Esophagus squamous epithelium (tissue), 5 donors: ENCODE measurements at places on chromosomes 16 and 17. TPM values are rescaled to one million over a fixed set of nuclear protein-coding genes. Genes with fewer than 3 reads are reported as not detected.

- DNase-seq: no peak
Measured at GRCh38 chr16:7517496-7517895, 184.9 kb downstream of the RBFOX1 start.

DNA sequence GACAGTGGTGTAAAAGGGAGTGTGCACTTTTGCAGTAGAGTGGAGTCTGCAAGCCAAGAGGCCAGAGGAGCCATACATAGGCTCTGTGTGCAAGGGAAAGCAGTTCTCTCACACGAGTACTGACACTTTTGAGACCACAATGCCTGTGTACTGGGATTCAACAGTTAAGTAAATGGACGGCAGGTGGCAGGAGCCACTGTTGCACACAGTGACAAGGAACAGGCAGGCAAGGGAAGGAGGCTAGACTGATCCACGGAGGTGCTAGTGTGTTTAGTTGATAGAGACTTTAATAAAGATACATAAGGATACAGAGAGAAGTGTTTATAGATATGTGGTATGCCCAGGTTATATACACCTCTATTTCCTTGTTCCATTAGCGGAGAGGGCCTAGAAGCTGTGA, 67.0 kb downstream of the MPRIP start:
- DNase-seq: no peak

DNA sequence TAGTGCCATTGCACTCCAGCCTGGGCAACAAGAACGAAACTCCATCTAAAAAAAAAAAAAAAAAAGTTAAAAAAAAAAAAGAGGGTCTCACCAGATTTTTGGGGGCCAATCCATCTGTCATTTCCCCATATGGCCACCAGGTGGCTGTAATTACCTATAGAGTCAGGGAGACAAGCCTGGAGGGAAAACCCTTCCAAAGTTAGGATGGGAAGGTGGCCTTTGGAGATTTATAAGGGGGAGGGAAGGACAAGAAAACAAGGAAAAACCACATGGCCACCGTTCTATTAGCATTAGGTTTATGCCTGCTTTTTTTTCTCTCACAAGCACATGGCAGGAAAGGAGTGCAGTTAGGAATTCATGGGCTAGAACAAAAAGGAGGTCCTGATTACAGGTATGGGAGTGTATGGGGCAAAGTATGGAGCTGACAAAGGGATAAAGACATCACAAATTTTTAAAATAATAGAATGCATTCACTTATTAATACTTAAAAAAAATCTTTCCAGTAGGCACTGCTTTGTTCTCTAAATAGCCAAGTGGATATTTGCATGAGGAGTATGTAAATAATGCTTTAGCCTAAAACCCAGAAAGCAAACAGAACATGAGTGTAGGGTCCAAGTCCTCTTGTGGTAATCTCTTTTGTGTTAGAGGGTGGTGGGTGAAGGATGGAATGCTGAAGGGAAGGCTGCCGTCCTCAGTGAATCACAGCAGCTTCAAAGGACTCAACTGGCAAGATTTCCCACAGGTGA, 5.1 kb downstream of the CYB5D1 start:
- DNase-seq: no peak

DNA sequence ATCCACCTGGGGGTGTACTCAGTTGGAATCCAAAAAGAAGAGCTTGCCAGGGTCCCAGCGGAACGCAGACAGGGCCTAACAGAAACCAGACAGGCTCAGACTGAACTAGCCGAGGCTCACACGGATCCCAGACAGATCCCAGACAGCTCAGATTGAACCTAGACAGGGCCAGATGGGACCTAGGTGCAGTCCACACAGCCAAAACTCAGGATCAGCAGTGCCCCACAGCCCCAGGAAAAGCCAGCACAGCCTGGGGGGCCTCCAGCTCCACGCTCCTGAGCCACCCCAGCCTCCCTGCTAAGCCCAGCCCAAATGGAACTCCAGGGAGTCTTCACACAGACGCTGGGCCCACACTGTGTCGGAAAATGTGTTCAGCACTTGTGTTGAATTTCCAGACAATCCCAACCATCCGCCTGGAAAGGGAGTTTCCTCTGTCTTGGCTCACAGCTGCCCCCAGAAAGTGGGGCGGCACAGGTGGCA, 7.5 kb downstream of the STX1B start:
- no peak for DNase-seq

- DNase-seq: no peak
Measured at GRCh38 chr17:18328643-18329204, 13.6 kb downstream of the SMCR8 start.

DNA sequence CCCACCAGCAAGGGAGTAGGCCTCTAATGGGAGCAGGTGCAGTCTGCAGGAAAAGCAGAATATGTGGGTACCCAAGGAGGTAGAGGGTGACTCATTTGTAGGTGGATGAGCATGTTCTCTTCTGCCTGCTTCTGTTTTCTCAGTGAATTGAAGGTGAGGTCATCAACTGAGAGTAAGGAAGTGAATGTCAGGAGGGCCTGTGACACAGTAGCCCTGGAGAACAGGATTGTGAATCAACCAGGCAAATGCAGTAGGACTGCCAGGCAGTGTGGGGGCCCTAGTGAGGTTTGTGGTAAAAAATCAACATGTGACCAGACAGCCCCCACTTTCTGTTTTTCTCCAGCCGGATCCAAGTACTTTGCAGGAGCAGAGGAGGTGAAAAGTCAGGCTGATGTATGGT, 150.5 kb upstream of the SOX9 start:
- no peak for DNase-seq

- no peak for DNase-seq
Measured at GRCh38 chr17:75488693-75489510, 26.4 kb downstream of the CASKIN2 start.

GRCh38 chr17:68749349-68750207, 148.4 kb upstream of the FAM20A start:
- DNase-seq: no peak

The AHSP gene
- not detected for total RNA-seq

The SLC12A3 gene
- total RNA-seq: not detected
